ENCODE measurements at places on chromosomes 7 and 10.

DNA sequence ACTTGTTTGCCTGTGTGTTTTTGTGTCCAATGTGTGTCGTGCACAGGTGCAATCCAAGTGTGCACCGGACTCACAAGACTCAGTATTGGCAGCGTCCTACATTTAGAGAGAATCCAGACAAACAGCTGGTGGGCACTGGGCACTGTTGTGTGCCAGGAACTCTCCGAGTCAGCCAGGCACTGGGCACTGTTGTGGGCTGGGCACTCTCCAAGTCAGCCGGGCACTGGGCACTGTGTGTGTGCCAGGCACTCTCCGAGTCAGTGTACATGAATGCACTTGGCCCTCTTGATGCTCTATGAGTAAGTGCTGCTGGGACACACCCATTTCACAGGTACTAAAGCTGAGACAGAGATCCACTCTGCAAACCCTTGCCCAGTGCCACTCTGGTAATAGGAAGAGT, 303.5 kb downstream of the PTPRN2 start:
- DNase-seq = no peak

- no peak for DNase-seq
Measured at GRCh38 chr7:38391751-38392150, 118.3 kb upstream of the TARP start.

DNA sequence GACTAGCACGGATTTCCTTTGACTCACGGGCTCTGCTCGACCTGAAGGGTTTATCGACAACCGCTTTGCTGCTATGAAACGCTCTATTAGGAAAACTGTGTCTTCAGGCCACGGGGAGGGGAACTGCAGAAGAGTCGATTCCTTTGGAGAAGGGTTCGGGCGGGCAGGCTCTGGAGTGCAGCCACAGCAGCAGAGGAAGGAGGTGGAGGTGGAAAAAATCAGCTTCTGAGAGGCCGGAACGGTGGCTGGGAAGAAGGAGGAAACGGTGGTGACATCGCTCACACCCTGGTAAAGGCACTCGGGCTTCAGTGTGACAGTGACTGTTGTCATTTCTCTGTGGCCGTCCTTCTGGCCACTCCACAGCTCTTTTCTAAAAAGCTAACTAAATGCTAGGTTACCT, 64.6 kb upstream of the MGMT start:
- no peak for DNase-seq

DNA sequence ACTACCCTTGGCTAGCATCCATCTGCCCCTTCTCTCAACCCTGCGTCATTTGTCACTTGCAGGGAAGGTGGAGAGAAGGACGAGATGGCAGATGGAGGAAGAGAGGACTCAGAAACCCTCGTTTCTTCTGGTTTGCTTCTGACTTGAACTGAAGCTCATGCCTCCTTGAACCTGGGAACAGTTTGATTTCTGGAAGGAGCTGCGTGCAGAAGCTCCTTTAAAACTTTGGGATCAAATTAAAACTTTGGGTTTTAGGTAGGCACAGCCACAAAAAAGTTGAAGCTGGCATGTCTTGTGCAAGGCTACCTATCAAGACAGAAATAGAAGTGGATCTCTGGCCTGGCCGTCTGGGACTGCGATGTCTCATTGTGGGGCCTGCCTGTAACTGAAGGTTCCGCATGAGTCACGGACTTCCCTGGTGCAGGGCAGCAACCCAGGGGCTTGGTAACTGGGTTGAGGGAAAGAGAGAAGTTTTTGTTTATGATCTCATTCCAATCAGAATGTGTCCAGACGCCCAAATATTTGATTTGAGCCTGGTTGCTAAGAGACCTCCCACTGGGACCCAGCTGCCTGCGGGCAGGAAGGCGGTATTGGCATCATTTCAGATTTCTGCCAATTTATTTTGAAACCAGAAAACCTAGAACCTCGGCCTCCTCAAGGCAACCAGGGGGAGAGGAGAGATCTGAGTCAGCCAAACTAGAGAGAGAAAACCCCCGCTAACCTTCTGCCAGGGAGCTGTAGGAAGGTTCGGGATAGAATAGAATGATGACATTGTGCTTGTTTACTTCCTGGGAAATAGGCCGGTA, 15.8 kb upstream of the CAMK1D start:
- peak; percentile 16 for DNase-seq

DNA sequence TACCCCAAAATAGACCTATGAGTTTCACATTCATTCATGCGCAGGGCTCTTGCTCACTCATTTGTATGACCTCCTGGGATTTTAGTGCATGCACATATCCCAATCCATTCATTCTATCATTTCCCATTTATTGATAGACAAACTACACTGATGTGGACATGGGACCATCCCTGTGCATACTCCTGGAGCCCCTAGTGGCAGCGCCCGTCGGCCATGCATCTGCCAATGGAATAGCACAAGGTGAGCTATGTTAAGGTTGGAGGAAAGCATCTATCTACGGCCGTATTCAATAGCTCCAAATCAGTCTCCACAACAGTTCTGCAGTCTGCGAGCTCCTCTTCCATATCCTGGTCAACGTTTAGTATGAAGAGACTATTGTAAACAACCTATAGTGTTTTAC, 31.7 kb upstream of the FIGNL1 start:
- DNase-seq = no peak

DNA sequence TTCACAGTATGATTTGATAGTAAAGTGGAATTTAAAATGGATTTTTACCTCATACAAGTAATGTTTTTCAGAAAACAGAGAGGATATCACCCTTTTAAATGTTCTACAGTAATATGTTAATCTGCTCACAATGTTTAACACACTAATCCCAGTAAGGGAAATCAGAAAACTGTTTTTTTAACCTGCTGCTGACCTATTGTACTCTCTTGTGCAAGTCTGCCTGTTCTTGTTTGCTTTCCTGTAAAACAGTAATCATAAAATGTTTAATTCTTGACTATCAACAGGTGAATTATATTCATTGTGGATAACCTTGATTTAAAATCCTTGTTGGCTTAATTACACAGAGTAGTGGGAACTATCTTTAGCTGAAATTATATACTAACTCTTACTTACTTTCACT, 126.4 kb downstream of the GNAT3 start:
- no peak for DNase-seq

GRCh38 chr7:35185908-35186731, 67.8 kb downstream of the TBX20 start:
- DNase-seq = no peak

- DNase-seq = no peak
Measured at GRCh38 chr10:118901380-118901779, 128.1 kb upstream of the NANOS1 start.

DNA sequence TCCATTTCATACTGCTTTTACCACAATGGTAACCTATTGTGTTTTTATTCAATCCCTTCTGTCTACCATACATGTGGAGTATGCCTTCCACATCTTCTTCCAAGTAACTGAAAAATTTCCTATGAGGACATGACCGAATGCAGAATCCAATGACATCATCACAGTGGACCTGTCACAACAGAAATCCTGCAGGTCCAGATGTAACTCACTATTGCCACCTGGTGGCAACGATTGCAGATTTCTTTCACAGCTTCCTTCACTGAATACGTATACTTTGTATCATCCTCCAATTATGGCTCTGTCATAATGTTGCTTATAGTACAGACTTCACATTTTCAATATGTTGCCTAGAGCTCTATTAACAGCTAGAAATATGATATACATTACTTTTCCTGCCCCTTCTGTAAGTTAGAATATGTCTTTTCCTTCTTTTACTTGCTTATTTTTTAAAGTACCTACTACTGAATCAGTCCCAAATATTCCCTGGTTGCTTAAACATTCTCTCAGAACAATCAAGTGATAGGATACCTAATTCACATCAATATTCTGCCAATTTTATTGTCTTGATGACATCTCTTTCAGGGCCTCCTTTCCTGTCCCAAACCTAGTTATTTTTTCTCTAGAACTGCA, 45.4 kb downstream of the SLC13A1 start:
- no peak for DNase-seq

DNA sequence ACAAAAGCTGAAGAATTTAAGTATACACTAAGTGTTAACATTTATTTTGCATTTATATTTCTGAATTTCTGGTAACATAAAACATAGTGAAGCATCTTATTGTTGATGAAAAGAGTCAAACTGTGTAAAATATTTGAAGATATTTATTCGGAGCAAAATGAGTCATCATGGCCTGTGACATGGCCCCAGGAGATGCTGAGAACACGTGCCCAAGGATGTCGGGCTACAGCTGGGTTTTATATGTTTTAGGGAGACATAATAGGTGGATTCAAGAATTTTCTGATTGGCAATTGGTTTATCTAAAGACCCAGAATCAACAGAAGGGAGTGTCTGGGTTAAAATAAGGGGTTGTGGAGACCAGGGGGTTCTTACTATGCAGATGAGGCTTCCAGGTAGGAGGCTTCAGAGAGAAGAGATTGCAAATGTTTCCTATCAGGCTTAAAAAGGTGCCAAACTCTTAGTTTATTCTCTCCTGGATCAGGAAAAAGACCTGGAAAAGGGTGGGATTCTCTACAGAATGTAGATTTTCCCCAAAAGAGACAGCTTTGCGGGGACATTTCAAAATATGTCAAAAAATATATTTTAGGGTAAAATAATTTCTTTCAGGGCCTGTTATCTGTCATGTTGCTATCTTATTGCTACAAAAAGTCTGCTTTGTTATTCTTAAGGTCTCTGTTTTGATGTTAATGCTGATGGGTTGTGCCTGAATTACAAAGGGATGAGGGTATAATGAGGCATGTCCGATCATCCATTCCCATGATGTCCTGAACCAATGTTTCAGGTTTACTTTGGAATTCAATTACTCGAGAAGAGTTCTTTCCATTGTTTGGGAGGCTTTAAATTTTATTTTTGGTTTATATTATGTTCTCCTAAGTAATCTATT, 74.5 kb downstream of the VWDE start:
- DNase-seq = no peak

DNA sequence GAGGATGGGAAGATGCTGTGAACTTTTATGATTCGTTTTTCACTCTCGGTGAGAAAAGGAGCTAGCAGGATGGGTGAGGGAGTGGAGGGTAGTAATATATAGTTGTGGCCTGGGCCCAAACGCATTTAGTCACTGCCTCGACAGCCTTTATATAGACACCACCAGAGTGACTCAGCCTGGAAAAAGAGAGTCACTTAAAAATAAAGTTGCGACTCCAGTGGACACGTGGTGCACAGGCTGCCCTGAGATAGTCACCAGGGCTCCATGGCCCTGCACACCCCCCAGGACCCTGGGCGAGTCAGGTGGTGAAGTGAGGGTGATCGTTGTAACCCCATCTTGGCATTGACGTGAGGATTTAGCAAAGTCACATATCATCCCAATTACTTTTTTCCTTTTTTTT, 106.7 kb downstream of the CUX1 start:
- no peak for DNase-seq

DNA sequence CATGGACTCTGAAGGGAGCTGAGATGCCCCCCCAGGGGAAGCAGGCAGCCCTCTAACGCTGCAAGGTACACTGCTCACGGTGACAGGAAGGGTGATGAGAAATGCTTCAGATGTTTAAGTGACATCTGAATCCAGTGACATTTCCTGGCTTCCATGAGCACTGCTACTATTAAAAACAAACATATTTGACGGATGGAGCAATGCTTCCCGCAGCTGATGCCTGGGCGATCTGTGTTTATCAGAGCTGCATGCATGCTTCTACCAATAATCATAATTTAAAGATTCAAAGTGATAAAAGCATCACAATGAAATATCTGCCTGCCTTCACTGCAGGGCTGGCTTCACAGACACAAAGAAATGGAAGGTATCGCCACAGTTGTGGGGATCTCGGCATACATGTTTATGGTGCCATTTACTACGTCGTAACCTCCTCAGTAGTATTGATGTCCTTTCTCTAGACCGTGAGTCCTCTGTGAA, 66.1 kb upstream of the AOAH start:
- no peak for DNase-seq

DNA sequence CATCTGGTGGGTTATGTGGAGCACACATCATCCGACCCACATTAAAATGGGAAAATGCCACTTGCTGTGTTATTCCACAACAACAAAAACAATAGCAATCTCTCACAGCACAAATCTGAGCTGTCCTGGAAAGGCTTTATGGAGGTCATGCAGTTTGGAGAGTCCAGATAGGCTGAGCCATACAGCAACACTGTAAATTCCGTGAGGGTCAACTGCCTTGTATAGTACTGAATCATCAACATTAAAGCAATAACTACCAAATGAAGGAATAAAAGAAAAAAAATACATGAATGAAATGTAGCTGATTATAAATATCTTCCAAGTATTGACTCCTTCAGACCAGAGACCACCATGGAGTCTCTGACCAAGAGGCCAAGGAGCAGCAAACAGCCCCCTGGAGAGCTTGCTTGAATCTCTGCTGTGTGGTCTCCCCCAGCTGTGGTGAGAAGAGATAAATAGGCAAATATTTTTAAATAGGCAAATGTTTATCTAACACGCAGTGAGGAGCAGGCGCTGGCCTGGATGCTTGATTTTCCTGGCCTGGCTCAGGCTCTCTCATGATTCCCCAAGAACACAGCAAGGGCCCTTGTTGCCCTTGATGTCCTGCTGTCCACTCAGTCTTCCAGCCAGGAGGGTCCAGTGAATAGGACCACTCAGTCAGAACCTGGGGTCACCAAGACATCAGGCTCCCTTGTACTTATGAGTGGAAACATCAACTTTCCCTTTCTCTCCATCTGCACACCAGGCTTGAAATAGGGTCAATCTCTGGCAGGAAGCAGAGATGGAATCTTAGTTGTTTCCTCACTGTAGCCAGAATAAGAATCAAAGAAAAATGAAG, 1021.3 kb downstream of the XPNPEP1 start:
- no peak for DNase-seq

DNA sequence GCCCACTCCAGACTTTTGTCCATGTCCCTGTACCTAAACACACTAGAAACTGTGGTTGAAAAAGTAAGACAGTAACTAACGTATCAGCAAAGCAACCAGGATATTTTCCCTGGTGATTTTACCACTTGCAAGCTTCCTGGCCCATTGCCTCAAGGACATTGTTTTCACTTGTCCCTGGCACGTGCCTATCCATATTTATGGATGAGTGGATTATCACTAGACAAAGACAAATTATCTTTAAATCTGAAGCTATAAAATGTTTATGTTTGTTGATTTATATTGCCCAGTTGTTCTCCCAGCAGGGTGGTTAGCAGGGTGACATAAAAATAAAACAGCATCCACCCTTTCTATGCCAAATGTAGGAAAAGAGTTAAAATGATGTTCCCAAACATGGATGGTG, 93.2 kb upstream of the STEAP1 start:
- no peak for DNase-seq

- no peak for DNase-seq
Measured at GRCh38 chr10:129193148-129193547, 273.9 kb upstream of the MGMT start.

DNA sequence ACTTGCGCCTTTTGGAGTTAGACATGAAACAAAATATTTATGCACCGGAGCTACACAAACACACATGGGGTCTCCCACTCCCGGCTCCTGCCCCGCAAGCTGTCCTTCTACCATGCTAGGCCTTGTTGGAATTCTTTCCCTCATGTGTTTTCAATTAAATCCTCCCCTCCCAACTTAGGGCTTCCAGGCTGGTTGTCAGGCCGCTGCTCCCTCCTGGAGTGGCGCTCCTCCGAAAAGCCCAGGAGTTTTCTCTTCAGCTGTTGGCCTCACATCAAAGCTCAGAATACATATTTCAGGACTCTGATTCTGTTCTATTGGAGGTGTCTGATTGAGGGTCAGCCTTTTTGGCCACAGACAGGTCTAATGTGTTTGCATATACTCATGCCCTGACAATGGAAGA, 113.3 kb downstream of the FANK1 start:
- DNase-seq = no peak
